ENCODE measurements at places on chromosomes 6 and 20.
A peak's percentile ranks its signal among the peaks of the same experiment; 100 is the strongest.

DNA sequence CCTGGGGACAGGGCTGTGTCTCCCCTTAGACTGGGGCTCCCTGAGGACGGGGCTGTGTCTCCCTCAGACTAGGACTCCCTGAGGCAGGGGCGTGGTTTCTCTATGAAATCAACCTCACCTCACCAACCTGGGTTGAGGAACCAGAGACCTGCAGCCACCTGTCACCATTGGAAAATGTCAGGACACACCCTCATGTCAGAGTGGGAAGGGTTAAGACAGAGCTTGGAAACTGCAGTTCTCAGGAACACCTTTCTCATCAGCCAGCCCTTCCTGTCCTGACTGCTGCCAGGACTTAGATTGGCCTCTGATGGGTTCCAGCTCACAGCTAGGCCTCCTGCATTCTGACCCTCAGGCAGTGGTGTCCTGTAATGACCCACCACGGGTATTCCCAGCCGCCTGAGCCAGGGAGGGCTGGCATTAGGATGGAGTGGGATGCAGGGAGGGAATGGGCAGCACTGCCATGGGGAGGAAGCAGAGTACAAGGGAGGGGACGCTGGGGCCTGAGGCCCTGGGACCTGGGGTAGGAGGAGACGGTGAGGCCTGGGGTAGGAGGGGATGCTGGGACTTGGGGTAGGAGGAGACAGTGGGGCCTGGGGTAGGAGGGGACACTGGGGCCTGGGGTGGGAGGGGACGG, 76.3 kb downstream of the MRPL14 start:
- DNase-seq: no peak

DNA sequence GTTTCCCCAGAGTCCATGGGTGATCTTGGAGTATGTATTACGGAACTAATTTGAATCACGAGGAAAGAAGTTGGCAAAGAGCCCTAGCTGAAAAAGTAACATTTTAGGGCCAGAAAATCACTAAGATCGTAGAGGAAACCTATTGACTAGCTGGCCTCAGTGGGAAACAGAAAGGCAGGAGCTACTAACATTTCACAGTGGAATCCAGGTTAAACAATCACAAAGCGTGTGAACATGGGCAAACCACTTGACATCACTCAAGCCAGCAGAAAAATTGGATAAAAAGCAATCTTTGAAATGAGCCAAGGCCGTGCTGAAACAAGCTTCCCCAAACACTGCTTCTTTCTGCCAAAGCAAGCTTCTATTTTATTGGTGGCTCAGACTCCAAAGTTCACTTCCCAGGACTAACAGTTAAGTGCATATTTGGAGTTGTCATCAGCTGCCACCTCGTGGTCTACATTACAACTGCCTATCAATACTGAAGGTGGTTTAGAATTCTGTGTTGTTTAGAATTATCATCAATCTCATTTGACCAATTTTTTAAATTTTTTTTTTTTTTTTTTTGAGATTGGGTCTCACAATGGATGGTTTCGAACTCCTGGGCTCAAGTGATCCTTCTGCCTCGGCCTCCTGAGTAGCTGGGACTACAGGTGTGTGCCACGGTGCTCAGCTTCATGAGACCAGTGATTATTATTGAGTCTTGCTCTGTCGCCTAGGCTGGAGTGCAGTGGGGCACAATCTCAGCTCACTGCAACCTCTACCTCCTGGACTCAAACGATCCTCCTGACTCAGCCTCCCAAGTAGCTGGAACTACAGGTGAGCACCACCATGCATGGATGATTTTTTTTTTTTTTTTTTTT, 10.6 kb downstream of the RPS10 start:
- DNase-seq: no peak

DNA sequence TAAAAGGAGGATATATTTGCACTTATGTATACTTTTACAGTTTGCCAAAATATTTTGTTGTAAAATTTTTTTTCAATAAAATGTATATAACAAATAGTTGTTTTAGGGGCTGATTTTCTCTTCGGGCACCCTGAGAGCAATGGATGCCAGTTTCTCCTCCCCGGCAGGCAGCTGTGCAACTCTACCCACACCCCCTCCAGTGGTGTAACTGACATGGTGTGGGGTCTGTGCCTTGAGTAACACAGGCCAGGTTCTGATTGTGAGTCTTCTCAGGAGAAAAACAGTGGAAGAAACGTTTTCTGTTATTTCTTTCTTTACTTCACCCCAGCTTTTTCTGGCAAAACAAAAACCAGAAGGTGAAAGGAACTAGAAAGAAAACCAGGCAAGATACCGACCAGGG, 6.1 kb downstream of the FOXF2 start:
- no peak for DNase-seq

DNA sequence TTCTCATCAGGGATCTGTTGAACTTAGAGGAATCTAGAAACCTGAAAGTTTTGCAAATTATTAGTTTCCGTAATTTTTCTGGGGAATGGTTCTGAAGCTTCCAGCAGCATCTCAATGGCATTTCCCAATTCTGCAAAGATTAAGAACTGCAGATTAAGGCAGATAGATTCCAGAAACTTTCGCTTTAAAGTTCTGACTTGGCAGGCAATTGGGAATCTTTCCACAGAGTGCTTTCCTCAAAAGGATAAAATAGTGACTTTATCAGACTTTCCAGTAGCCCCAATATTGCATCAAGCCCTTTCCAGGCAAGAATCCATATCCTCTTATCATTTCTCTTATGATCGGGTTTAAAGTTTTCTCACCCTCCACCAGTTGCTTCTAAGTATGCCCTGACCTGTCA, 261.1 kb downstream of the FNDC1 start:
- no peak for DNase-seq

- DNase-seq: no peak
Observed at GRCh38 chr6:131657222-131657621, 20.1 kb downstream of the ENPP3 start.

- no peak for DNase-seq
Observed at GRCh38 chr6:132995432-132995831, 181.1 kb downstream of the RPS12 start.

- no peak for DNase-seq
Observed at GRCh38 chr20:53059848-53060247, 87.7 kb downstream of the TSHZ2 start.

- no peak for DNase-seq
Observed at GRCh38 chr6:24458941-24459340, 30.4 kb downstream of the GPLD1 start.

GRCh38 chr20:237489-237888, 10.4 kb downstream of the DEFB129 start:
- DNase-seq: peak; percentile 25

- DNase-seq: no peak
Observed at GRCh38 chr6:108723594-108723993, 124.6 kb upstream of the ARMC2 start.

- no peak for DNase-seq
Observed at GRCh38 chr20:62366370-62367135, 559 bp downstream of the LAMA5 start.

GRCh38 chr20:19646963-19647362, 111.1 kb upstream of the RIN2 start:
- no peak for DNase-seq

- no peak for DNase-seq
Observed at GRCh38 chr20:40997116-40997515, 31.5 kb upstream of the TOP1 start.

DNA sequence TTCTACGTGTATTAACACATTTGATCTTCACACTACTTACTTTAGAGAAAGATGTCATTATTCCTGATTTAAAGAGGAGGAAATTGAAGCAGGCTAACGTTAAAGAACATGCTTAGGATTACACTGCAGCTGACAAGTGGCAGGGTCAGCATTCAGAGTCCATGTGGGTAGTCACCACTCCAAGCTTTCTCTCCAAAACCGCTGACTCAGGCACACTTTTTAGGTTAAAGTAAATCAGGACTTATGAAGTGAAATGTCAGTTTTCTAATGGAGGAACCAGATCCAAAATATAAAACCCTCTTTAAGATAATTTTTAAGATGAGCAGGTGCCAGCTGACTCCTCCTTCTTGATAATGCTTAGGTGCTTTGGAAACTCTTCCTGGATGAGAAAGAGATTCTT, 75.4 kb downstream of the HTR1E start:
- no peak for DNase-seq
